Nucleus accumbens (tissue), 56 donors: ENCODE measurements at places on chromosomes 4 and X.

GRCh38 chrX:45479835-45480422 lies 279.3 kb upstream of the DIPK2B start:
- no peak for DNase-seq

DNA sequence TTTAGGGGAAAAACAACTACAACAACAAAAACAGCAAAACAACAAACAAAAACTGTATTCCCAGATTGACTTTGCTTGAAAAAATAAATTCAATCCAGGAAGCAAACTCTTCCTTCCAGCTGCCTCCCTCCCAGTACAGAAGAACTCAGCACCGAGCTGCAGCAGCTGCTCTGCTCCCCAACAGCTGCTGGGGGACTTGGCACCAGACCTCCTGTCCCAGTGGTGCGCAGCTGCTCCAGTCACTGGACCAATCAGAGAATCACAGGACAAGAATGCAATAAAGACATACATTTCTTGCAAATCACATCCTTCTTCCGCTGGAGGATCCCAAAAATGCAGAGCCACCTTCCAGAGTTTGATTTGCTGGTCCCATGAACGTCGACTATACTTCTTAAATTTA lies 11.8 kb upstream of the FAM53A start:
- no peak for DNase-seq

- DNase-seq, result no peak
These were observed 244.2 kb upstream of the MAB21L2 start for GRCh38 chr4:150337734-150338133.

- no peak for DNase-seq
These were observed 46.8 kb upstream of the NDST3 start for GRCh38 chr4:117987464-117987863.

DNA sequence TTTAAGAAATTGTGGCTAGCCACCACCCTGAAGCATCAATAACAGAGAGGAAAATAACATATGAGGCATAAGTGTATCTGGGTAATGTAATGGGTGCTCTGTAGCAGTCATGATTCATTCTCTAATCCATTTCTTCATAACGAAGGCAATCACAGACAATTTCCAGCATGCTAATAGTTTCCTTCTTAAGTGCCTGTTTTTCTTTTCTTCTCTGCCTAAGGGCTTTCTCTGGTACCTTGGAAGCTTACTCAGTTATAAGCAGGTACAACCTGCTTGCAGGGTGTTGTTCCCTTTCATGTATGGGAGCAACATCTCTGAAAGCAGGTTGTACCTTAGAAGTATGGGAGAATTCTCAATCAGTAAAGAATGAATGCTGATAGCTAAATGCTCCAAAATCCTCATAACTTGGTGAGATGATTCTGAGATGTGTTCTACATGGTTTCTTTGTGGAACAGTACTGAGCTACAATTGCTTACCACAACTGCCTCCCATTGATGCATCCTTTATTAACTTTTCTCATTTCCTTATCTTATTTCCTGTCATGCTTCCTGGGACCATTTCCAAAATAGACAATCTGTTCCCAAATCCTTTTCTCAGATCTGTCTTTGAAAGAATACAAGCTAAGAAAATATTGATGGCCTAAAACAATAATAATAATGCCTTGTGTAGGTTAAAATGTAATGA lies 247.6 kb downstream of the PAPSS1 start:
- no peak for DNase-seq

GRCh38 chrX:71321731-71322130 lies 20.2 kb downstream of the ITGB1BP2 start:
- no peak for DNase-seq

GRCh38 chrX:118448273-118448783 lies 47.3 kb upstream of the DOCK11 start:
- DNase-seq, result no peak

DNA sequence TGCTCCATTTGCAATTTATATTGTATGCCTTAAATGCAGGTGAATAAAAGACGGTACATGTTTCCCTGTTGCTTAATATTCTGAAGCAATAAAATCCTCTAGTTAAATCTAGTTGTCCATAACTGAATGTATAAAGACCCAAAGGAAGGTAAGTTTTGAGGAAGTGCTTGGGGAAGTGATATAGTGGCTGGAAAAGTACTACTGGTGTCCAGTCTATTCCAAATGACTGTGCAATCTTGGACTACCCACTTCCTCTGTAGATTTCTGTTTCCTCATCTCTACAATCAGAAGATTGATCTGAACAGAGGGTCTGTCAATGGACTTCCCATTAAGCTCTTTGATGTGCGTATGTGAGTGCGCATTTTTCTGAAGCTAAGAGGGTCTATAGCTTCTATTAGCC lies 17.0 kb downstream of the SNCA start:
- DNase-seq, result no peak

GRCh38 chr4:149370785-149371420 lies 444.7 kb downstream of the IQCM start:
- DNase-seq, result no peak

DNA sequence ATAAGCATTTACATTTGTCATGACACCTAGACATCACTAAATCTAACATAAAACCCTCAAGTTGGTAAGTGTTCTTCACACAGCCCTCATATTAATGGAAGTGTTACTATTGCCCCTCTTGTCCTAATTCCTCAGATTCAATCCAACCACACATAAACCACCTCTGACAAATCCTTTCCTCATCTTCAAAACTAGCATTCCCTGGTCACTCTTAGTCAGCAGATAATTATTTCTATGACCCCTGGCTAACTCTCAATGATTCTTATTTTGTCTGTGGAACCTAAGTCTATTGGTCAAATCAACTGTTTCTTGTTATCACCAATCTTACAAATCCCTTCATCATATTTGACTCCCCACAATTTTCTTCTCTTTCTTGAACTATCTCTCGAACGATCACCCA lies 168.6 kb downstream of the PPP3CA start:
- no peak for DNase-seq

DNA sequence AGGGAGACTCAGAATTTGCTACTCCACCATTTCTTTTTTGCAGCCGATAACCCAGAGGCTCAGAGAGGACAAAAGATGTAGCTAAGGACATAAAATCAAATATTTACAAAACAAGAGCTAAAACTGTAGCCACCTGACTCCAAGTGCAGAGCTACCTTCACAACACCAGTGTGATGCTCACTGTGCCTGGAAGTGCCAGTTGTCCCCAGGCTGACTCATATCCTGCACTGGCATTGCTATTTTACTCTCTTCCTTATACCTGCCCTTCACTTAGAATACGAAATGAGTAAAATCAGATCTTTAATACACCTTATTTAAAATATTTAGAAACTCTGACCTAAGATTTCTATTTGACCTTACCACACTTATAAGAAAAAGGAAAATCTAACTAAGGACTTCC lies 39.5 kb downstream of the SLC7A11 start:
- no peak for DNase-seq

DNA sequence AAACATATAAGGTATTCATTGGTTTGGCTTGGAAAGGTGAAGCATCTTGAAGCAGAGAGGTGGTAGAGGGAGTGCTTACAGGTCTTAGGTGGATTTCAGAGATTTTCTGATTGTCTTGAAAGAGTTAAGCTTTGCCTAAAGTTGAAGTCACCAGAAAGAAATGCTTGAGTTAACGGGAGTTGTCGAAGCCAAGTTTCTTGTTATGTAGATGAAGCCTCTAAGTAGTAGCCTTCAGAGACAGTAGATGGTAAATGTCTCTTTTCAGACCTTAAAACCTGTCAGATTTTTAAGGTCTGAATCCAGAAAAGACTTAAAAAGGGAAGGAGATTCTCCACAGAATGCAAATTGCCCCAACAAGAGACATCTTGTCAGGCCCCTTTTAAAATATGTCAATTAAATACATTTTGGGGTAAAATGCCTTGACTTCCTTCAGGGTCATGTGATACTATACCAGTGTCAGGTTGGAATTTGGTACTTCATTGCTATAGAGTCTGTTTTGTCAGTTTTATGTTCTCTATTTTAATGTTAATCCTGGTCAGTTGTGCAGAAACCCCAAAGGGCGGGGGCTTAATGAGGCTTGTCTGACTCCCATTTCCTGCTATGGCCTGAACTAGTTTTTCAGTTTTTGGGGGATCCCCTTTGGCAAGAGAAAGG lies 81.0 kb downstream of the PCDH18 start:
- DNase-seq, result no peak

DNA sequence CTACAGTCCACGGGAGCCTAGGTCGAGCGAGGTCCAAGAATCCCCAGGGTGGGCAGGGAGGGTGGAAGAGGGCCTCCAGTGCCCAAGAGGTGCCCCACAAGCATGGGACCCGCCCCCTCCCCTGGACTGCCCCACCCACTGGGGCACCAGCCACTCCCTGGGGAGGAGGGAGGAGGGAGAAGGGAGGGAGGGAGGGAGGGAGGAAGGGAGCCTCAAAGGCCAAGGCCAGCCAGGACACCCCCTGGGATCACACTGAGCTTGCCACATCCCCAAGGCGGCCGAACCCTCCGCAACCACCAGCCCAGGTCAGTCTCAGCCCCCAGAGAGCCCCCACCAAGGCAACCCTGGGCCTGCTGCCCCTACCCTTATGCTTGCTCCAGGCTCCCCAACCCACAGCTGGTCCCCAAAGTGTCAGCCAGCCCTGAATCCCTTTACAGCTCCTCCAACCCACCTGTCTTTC lies at the start of gene GATA1:
GATA1 (plus strand) TSS at position 250 of the 460 bp plus-strand sequence. CDS start 4,520 bp downstream, outside the sequence.
- DNase-seq, result no peak

- DNase-seq, result no peak
These were observed 162.7 kb upstream of the GALNTL6 start for GRCh38 chr4:171650543-171650942.
